ENCODE measurements at places on chromosomes 3 and 15.

GRCh38 chr15:41691471-41691870 lies 31.3 kb downstream of the MGA start:
- DNase-seq = no peak

GRCh38 chr15:89781891-89782618 lies 5.9 kb downstream of the MESP2 start:
- DNase-seq = no peak

GRCh38 chr3:39127908-39128304 lies 20.4 kb downstream of the TTC21A start:
- no peak for DNase-seq

DNA sequence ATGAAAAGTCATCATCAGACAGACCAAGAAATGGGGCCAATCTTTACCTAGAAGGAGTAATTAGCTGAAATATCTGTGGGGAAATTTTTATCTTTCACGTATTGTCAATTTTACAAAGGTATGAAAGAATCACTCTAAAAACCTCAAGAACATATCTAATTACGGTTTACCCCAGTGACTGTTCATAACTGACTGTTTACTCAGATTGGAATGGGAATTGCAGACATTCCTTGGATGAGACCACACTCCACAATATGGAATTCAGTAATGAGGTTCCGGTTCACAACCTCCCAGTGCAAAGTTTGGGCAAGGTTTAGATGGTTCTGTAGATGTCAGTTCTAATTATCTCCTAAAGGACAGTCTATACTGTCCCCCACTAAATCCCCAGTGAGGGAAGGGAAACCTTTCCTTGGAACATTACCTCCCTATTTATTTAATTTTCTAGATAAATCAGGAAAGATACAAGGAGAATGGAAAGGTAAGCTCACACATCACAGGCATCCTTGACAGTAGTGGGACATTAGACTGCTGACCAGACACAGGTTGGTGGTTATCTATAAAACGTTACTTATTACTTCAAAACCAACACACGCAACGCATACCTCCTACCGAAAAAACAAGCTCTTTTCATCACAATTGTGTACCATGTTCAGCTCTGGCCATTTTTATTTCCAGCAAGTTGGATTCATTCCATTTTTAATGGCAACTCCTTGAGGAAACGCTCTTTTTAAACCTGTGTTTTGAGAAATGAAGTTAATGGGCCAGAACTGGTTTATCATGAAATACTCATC lies 129.9 kb downstream of the RORA start:
- DNase-seq = no peak

DNA sequence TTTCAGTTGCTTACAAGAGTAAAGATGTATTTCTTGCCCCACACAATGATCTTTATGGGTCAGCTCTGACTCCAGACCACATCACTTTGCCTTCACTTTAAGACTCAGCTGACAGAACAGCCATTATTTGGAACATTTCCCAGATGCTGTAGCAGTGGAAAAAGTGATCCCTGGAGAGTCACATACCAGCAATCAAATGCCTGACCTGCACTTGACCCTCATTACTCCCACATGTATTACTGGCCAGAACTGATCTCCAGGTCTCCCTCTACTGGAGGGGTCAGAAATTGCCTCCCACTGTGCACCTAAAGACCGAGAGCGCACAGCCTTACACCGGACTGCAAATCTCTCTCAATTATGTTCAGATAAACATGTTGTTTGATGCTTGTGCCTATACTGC lies 88.6 kb upstream of the ZNF385D start:
- DNase-seq = no peak

GRCh38 chr15:84604826-84605553 lies 4.2 kb downstream of the ZSCAN2 start:
- no peak for DNase-seq

- peak; percentile 55 for DNase-seq
Measured at GRCh38 chr3:40317061-40317855, 7.8 kb downstream of the EIF1B start.

DNA sequence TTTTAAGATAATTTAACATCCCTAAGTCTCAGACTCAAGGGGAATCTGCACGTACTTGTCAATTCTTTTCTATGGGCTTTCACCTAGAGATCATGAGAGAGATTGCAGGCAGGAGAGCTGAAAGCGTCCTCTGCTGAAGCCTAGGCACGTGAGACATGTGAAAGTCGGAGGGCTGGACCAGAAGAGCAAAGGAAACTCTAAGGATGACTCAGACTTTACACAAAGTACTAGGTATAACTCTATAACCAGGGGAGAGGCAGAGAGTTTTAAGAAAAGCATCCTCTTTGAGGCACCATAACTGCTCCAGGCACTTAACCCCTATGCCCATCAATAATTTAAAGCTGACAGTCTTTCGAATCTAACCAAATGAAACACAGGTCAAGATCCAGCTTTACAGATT lies 436.6 kb downstream of the VGLL3 start:
- no peak for DNase-seq

DNA sequence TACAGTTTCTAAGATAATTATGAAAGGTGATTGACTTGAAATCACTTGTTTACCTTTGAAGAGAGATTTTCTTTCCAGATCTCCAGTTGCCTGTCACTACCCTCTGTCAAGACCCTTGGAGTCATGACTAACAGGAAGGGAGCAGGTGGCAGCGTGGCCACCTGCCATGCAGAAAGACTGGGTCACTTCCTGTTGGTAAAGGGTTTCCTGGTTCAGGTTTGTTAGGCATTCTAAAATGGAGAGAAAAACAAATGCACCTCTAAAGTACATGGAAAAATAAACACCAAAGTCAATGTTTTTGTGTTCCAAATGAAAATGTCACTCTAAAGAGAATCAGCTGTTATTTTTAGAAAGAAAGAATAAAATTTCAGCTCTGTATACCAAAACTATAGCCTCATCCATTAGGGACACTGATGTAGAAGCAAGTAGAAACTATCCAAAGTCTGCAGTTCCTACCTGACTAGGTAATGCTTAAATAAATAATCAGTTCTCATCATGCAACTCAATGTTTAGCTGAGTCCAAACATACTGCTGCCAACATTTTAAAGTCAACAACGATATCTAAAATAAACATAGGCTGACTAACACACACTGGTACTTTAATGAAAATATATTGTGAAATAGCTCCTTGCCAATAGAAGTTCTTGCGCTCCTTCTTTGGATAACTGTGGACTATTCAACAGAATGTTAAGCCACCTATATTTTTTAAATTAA lies 23.9 kb upstream of the TM4SF1 start:
- no peak for DNase-seq

GRCh38 chr3:10600296-10600714 lies 94.9 kb upstream of the ATP2B2 start:
- DNase-seq = no peak

DNA sequence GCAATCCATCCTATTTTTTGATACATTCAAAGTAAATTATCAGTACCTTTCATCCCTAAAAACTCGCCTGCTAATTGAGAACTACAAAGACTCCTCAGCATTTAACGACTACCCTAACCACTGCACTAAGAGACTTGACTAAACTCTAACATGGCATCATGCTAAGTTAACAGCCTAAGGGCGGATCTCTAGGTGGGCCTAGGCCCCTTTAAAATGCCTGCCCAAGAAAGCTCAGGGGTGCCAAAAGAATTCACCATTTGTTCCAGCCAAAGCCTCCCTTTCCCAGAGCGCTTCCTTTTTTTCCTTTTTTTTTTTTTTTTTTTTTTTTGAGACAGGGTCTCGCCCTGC lies 568 bp upstream of the NEK4 start:
- DNase-seq = no peak

DNA sequence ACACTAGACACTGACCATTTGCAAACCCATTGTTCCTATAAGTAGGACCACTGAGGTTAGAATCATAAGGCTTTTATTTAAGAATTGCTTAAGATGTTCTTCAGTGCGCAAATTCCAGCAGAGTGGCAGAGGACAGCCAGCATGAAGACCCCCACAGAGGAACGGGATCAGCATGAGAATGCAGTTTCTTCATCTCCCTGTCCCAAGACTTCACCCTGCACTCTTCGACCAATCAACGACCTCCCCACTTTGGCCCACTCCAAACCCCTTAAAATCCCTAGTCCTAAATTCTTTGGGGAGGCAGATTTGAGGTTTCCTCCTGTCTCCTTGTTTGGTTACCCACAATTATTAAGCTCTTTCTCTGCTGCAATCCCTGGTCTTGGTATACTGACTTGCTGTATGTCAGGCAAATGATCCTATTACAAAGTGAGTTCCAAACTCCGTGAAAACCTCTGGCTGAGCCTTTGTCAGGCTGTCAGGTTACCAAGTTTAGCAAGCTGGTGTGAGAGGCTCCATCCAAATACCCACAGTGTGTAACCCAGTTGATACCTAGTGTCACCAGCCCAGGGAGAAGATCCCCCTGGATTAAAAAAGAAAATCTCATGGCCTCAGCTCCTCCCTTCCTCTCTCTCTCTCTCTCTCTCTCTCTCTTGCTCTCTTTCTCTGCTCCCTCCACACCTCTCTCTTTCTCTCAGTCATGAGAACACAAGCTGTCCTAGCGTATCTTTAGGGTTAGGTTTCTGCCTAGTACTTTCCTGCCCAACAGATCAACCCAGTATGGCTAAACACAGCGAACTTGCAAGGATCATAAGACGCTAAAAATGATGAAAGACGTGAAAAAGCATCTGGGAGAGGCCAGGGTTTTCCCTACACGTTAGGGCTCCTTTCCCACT lies 15.8 kb upstream of the RBSN start:
- no peak for DNase-seq

- no peak for DNase-seq
Measured at GRCh38 chr3:25849091-25849490, 59.2 kb downstream of the OXSM start.

GRCh38 chr15:57797110-57797509 lies 90.6 kb downstream of the POLR2M start:
- no peak for DNase-seq

DNA sequence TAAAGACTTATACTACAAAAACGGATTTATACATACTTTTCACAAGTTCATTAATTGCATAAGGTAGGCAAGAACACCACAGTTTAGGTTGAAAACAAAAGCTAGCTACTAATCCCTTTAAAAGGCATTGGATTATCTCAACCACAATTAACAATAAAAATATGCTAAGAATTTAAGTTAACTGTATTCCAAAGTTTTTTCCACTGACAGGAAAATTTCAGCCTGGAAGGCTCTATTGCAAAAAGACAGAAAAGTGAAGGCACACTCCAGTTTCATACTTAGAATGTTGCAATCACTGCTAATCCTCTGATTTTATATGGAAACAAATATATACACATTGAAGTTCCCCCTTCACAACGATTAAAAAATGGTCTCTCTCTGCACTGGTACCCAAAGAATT lies 71.5 kb downstream of the TJP1 start:
- no peak for DNase-seq

DNA sequence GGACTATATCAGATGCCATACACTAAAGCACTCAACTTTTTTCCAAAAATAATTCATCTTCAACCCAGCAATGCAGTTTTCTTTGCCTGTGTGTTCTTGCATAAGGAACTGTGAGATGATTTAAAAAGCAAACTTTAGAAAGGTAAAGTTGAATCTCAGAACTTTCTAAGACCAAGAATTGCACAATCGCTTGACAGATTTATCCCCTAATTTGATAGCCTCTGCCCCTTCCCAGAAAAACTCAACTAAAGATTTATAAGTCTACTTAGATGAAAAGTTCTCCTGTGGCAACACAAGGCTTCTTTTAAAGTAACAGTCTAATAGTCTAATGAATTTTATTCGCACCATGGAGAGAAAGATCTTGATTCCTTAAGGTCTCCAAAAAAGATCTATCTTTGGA lies 259.3 kb downstream of the MAGI1 start:
- no peak for DNase-seq

DNA sequence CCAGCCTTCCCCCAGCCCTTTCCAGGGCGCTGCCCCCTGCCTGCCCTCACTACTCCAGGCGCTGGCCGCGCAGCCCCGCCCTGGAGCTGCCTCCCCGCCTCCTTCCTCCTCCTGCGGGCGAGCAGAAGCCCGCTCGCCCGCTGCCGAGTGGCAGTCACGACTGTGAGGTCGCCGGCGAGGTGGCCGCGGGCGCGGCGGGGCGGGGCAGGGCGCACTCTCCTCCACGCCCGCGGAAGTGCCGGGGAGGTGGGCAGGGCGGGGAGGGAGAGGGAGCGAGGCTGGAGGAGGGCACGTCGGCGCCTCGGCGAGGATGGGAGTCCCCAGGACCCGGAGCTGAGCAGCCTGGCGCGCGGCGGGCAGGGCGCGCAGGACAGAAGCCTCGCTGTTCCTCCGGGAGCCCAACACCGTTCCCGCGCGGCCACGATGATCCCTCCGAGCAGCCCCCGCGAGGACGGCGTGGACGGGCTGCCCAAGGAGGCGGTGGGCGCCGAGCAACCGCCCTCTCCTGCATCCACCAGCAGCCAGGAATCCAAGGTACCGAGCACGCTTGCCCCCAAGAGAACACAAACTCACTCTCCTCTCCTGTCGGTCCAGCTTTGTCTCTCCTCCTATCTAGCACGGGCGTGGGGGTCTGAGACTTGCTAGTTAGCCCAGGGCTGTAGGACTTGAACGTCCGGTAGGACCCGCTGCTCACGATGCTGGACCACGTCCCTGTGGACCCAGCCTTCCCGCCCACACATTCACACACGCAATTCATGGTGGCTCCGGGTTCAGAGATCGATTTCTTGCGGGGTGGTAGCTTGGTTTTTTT lies at the start of gene STAC:
Gene STAC, plus strand, starts transcription at position 284 of the 811 bp plus-strand sequence. Its CDS starts 140 bp downstream, at position 424.
- DNase-seq = no peak

DNA sequence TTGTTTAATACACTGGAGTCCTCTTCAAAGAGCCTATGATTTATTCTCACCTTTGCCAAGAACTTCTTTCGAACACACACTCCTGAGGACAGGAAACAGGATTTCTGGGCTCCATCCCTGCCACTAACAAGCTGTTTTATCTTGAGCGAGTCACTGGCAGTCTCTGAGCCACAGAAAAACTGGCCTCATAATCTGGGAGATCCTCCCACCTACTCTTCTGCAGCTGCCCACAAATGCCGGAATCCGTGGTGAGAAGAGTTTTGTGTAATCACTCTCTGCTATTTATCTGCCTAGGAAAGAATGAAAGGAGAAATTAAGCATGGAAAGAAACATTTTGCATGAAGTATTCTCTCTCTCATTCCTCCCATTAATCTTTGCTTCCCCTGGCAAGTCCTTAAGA lies 172.0 kb upstream of the TRIM42 start:
- DNase-seq = no peak

DNA sequence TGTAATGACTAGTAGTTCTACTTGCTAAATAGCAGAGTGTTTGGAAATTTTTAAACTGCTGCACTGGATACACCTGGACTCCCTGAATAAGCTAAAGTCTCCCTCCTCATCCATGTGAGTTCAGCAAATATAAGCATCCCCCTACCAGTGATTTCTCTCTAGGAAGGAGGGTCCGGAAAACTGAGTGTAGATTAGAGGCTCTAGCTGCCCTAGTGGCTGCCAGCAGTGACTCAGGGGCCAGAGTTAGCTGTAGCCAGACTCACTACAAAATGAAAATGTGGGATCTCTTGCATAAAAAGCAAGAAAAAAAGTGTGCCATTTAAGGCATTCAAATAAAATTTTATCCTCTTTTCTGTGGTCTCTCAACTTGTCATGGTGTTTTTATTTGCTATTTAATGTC lies 485.0 kb upstream of the ATP11B start:
- no peak for DNase-seq

Measured in DND-41 (cell line).